ENCODE measurements at places on chromosomes 2 and 18. TPM values are rescaled to one million over a fixed set of nuclear protein-coding genes. Genes with fewer than 3 reads are reported as not detected.

DNA sequence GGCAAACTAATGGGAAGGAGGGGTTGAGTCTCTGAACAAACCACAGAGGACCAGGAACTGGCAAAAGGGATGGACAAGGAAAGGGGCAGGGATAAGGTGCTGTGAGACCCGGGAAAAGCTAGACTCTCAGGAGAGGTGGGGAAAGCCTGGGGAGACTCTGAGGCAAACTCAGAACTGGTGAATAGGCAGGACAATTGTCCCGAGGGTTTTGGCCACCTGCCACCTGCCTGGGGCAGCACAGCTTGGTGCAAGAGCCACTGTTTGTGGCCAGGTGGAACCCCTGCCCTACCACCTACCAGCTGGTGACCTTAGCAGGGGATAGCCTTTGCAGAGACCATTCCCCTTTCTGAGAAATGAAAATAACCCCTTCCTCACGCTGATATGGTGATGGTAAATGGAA, 129.4 kb upstream of the ASB18 start:
- no peak for DNase-seq

DNA sequence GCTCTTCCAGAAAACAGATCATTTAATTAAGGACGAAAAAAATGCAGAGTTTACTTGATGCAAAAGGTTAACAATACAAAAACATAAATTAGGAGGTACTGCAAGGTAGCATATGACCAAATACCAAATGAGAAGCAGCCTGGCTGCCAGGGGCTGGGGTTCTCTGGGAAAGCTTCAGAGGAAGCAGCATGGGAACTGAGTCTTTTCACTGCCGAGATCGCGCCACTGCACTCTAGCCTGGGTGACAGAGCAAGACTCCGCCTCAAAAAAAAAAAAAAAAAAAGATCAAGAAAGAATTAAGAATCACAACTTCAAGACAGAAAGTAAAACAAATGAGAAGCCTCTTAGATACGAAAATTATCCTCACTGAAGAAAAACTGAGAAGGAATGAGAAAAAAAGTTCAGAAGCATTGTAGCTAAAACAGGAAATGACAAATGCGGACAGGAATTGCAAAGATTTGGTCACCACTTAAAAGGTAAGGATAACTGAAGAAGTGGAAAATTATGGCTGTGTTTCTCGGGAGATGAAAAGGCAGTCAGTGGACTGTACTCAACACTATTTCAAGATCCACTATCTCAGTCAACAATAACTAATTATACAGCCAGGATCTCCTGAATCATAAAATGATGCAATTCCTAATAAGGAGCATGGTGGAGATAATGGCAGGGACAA, 4.3 kb downstream of the SEPTIN10 start:
- no peak for DNase-seq

GRCh38 chr2:121529439-121530211, 1.1 kb upstream of the RNU4ATAC start:
- DNase-seq, result peak; percentile 70

DNA sequence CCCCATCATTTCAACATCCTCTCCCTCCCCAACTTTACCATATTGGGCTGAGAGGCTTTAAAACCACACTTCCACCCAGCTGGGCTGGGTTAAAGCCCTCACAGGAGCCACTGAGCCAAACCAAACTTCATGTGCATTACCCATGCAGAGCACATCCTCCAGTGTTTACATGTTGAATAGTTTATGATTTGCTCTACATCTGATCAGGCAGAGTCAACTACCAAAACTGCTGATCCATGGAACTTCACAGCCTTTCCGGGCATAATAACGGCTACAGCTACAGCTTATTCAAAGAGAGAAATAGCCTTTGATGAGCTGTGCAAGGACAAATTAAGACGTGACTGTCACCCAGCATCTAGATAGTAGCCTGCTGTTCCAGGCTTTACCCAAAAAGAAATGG, 39.0 kb downstream of the MAIP1 start:
- no peak for DNase-seq

GRCh38 chr2:210198326-210198725, 26.9 kb downstream of the ACADL start:
- DNase-seq, result no peak

- DNase-seq, result no peak
Measured at GRCh38 chr2:104976603-104977120, 61.2 kb upstream of the MRPS9 start.

DNA sequence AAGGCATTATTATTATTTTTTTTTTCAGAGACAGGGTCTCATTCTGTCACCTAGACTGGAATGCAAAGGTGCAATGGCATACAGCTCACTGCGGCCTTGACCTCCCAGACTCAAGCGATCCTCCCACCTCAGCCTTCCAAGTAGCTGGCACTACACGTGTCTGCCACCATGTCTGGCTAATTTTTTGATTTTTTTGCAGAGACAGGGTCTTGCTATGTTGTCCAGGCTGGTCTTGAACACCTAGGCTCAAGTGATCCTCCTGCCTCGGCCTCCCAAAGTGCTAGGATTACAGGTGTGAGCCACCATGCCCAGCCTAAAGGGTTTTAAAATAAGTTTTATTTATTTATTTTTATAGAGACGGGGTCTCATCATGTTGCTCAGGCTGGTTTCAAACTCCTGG, 45.3 kb upstream of the AP1S3 start:
- DNase-seq, result no peak

GRCh38 chr18:37322492-37323035, 243.0 kb downstream of the CELF4 start:
- DNase-seq, result no peak

DNA sequence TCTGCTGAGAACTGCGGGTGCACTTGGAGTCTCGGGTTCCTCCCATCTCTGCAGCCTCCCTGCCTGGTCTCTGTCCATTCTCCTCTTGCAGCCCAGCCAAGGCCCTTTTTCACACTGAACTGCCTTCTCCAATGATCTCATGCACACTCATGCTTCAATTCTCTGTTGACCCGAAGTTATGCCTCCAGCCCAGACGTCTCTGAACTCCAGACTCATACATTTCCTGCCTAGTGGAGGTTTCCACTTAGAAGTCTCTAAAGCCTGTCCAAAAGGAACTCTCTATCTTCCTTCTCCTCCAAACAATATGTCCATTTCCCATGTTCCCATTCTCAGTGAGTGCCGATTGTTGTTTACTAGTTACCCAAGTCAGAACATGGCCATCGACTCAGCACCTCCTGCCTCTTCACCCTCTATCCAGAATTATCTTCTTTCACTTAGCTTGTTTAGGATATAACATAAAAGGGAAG, 155.2 kb downstream of the IRS1 start:
- DNase-seq, result no peak

- no peak for DNase-seq
Measured at GRCh38 chr2:98039085-98039756, 43.5 kb upstream of the TMEM131 start.

GRCh38 chr2:28622101-28622499, 126.2 kb downstream of the PLB1 start:
- DNase-seq, result no peak

DNA sequence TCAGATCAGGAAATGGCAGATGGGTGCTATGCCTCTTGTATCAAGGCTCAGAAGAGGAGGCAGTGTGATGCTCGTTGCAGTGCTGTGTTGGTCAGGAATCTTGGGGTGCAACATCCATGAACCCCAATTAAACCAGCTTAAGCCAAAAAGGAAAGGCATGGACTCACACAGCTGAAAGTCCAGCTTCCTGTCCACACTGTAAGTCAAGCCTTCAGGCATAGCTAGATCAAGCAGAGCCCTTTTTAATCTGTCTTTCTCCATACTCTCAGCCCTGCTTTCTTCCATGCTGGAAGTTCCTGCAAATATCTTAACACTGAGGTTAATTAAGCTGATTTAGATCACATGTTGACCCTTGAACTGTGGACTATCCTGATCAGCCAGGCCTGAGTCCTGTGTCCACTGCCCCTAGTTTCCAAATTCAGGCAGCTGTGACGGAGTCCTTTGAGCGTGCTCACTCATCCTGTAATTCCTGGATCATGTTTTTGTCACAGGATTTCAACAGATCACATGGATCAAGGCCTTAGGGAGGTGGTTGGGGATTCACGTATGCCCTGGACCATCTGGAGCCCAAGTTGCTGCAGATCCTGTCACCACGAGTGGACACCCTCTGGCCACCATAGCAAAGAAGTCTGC, 4.5 kb upstream of the C2orf74 start:
- DNase-seq, result no peak

DNA sequence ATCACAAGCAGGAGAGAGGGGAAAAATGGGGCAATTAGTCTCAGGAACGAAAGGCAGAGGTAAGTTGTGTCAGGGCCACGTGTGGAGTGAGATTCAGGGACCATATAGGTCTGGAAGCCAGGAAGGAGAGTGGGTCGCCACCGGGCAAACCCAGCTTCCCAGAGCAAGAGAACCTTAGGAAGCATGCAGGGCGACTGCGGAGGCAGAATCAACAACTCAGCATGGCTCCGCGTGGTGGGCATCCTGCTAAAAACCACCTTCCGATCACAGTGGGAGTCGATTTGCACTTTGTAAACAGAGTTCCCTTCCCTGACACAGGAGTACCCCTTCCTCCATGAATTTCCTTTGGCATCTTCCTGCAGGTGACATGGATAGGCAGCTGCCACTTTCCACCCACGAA, 114.6 kb downstream of the TTC32 start:
- no peak for DNase-seq

GRCh38 chr2:231467613-231468530, 3.6 kb upstream of the NCL start:
- no peak for DNase-seq

GRCh38 chr18:4755848-4756247, 300.7 kb upstream of the DLGAP1 start:
- no peak for DNase-seq

- DNase-seq, result no peak
Measured at GRCh38 chr18:11883153-11883552, 25.0 kb downstream of the MPPE1 start.

DNA sequence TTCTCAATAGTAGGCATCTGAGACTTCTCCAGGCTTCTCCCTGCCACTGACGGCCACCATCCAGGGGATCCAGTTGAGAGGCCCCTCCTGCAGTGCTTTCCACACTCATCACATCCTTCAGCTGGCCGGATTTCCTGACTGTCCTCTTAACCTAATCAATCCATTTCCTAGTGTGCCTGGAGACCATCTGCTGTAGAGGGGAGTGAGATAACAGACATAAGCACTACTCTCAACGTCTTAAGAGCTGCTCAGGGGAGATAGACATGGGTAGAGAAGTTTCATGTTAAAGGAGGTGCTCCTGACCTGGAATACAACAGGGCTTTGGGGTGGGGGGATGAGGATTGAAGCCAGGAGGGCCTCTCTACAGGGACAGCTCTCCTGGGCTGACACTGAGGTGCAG, 14.2 kb downstream of the SPR start:
- no peak for DNase-seq

- no peak for DNase-seq
Measured at GRCh38 chr2:233977296-233977837, 60.2 kb downstream of the TRPM8 start.

- no peak for DNase-seq
Measured at GRCh38 chr2:128784626-128785306, 466.1 kb upstream of the HS6ST1 start.

GRCh38 chr2:219041252-219041651, at the start of gene CFAP65:
TSS of gene CFAP65 (minus strand) at chr2:219041516. CDS start at chr2:219039048, 2,468 bp downstream.
- DNase-seq, result peak; percentile 52

DNA sequence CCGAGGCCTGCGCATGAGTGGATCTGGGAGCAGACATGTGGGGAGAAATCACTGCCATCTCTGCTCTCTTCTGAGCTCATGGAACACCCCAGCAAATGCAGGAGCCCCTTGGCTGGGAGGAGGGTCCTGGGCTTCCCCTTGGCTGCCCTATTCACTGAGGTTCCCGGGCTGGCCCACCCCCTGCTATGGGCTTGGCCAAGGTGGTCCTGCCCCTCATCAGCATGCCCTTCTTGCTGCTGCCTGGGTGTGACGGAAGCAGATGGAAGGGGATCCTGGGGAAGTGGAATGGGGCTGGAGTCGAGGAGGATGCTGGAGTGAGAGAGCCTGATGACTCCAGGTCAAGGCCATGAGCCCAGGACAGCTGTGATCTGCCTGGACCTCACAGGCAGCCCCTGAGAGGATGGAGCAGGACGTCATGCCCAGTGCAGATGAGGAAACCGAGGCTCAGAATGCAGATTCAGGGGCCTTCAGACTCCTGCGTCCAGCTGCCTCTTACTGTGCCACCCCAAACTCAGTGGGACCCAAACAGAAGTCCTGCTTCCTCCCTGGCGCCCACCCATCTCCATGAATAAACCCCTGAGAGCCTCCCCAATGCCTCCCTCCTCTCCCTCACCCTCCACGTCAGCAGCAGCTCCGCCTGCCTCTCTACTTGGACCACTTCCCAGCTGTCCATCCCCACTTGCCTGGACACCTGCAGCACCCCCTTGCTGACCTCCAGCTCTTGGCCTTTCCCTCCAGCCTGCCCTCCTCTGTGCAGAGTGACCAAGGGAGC, 4.0 kb downstream of the SNED1 start:
- no peak for DNase-seq

GRCh38 chr18:48835745-48836170, 115.0 kb downstream of the SMAD7 start:
- DNase-seq, result no peak

GRCh38 chr2:237488901-237489860, 2.1 kb downstream of the MLPH start:
- no peak for DNase-seq

DNA sequence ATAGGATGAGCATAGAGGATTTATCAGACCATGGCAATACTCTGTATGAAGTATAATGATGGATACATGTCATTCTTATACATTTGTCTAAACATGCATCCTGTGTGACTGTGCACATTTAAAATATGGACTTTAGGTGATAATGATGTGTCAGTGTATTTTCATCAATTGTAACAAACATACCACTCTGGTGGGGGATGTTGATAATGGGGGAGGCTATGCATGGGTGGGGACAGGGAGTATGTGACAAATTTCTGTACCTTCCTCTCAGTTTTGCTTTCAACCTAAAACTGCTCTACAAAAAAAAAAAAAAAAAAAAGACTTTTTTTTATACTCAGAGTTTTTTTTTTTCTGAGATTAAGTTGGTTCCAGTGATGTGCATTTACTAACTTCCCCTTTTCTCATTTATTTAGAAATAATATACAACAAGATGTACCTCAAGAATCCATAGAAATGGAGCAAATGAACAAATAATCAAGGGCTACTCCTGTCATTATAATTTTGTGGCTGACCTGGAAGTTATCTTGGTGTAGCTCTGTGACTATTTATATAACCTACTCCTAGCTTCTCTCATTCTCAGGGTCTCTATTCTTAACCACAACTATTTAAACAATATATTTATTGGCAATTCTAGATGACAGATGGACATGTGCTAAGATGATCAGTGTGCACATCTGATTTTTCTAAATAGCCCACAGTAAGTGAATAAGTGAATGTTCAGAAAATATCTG, 108.9 kb upstream of the ITGA4 start:
- no peak for DNase-seq

Gene COLEC11
- 0.78 TPM for total RNA-seq

Gene TXNDC2
- total RNA-seq, result not detected

Gene LYPD6B
- total RNA-seq, result 12.5 TPM

Gene PASK
- 11.9 TPM for total RNA-seq

Gene CAPN14
- 1.4 TPM for total RNA-seq

Gene TPGS2
- total RNA-seq, result 101 TPM

Gene CENPO
- 9.7 TPM for total RNA-seq

Gene SLC1A4
- 57.9 TPM for total RNA-seq

Gene ESCO1
- total RNA-seq, result 42.6 TPM

Gene ERMN
- 0.47 TPM for total RNA-seq

Gene CCDC195
- total RNA-seq, result not detected

Gene RSAD2
- total RNA-seq, result 6.9 TPM

Gene RIT2
- 21.8 TPM for total RNA-seq

Gene MEIS1
- total RNA-seq, result 20.7 TPM

Gene SLC38A11
- total RNA-seq, result 5.0 TPM
